ENCODE measurements at places on chromosomes 7 and 10.
A peak's percentile ranks its signal among the peaks of the same experiment; 100 is the strongest.

DNA sequence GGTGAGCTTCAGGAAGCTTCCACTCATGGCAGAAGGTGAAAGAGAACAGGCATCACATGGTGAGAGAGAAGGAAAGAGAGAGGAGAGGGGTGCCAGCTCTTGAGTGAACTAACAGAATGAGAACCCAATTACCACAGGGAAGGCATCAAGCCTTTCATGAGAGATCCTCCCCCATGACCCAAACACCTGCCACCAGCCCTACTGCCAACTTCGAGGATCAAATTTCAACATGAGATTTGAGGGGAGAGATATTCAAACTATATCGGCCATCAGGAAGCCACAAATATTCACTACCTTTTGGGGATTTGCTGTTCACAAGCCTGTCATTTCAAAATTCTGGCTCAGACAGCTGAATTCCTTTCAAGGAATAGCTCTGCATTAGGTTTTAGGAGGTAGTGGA lies 39.9 kb upstream of the SMNDC1 start:
- DNase-seq = no peak

DNA sequence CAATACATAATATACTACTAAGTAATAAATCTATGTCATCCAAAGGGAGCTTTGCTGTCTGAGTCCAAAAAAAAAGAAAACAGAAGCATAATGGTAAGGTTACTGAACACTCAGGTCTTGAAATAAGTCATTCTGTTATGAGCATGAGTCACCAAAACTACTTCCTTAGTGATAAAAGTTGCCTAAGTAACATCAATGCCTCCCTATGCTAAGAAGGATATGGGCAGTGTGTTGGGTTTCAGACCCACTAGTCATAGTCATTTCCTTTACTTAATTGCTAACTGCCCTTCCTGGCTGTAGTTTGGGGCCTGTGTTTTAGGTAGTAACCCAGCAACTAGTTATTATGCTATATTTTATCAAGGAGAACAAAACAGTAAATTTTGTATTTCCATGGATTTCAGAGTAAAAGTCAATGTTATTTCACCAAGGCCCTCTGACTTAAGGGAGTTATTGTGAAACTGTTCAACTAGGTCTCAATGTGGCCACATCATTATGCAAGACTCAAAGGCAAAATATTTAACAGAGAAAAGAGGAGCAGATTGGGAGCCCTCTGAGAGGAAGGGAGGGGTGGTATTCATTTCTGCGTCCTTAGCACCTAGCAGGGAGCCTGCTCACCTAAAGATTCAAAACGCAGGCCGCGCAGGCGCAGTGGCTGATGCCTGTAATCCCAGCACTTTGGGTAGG lies 11.7 kb upstream of the VIM start:
- no peak for DNase-seq

DNA sequence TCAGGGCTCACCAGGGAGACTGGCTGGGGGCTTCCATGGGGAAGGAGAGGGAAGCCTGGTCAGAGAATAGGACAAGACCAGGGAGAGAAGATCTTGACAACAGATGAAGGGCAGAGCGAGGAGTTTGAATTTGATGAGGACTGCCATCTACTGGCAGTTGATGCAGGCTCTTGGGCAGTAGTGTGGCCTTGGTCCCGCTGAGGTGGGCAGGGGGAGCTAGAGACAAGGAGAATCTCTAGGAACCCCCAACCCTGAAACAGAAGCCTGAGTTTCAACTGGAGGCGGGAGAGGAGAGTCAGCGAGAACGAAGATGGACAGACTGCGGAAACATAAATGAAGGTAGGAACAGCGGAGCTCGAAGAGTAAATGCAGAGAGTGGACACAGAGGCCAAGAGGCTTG lies 81.0 kb downstream of the PPP1R3C start:
- peak; percentile 60 for DNase-seq

GRCh38 chr7:56105508-56105907 lies 768 bp downstream of the CHCHD2 start:
- DNase-seq = no peak

DNA sequence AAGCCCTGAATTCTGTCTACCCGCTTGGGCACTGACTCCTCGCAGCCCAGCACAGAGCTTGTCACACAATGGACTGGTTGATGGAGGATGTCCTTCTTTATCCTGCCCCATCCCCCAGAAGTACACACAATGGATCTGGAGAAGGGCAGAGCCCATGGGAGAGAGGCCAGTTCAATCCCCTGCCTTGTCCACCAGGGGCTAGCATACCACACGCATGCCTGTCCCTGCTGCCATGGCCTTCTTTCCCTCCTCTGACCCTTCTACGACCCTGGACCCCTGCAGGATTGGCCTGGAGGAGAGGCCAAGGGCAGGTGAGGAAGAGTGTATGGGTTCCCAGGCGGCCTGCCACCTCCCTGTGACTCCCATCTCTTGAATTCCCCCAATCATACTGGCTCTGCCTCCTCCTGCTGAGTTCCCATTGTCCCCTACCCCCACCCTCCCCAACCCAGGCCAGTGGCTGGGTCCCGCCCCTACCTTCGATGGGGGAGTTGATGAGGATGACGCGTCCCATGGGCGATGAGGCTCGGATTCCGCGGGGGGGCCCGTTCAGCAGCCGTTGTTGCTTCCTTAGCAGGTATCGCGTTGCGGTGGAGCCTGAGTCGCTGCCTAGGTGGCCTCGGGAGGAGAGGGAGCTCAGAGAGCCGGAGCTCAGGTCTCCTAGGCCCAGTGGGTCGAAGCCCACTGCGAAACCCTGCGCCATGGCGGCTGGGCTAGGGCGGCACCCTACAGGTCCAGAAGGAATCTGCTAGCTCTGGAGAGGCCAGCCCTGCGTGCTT lies 1.2 kb downstream of the PDZD7 start:
- no peak for DNase-seq

GRCh38 chr10:21649454-21649872 lies 115.4 kb downstream of the MLLT10 start:
- no peak for DNase-seq

- no peak for DNase-seq
These were observed 106.8 kb downstream of the UBE2H start for GRCh38 chr7:129845972-129846327.

GRCh38 chr7:146652176-146652575 lies 535.6 kb downstream of the CNTNAP2 start:
- DNase-seq = no peak
